Tibial nerve (tissue), 4 donors: ENCODE measurements at places on chromosomes 7 and 10. TPM values are rescaled to one million over a fixed set of nuclear protein-coding genes. Genes with fewer than 3 reads are reported as not detected.

- H3K27ac ChIP-seq = no peak overlapping the region
- no peak for DNase-seq
- H3K4me1 ChIP-seq = no peaks in the 10 kb centered on the region
Observed at GRCh38 chr10:1467334-1468076, 269.8 kb downstream of the ADARB2 start.

GRCh38 chr7:79452495-79453265 lies 787 bp downstream of the MAGI2 start:
- H3K4me1 ChIP-seq = peaks cover 3% of the 10 kb centered on the region
- H3K36me3 ChIP-seq = no peaks in the 10 kb centered on the region
- peak overlapping the region; percentile 83 for H3K4me3 ChIP-seq
- H3K27me3 ChIP-seq = no peaks in the 10 kb centered on the region
- peak overlapping the region; percentile 83 for H3K27ac ChIP-seq
- no peak for DNase-seq

GRCh38 chr7:124643311-124643811 lies 122.2 kb downstream of the GPR37 start:
- H3K36me3 ChIP-seq = no peaks in the 10 kb centered on the region
- DNase-seq = no peak
- H3K27ac ChIP-seq = no peak overlapping the region
- no peaks in the 10 kb centered on the region for H3K4me1 ChIP-seq
- no peaks in the 10 kb centered on the region for H3K27me3 ChIP-seq

- H3K27me3 ChIP-seq = no peaks in the 10 kb centered on the region
- no peaks in the 10 kb centered on the region for H3K36me3 ChIP-seq
- H3K4me1 ChIP-seq = no peaks in the 10 kb centered on the region
- no peak overlapping the region for H3K4me3 ChIP-seq
- H3K27ac ChIP-seq = no peak overlapping the region
Observed at GRCh38 chr10:67924136-67924535, 39.7 kb downstream of the SIRT1 start.

GRCh38 chr7:147022056-147022455 lies 905.5 kb downstream of the CNTNAP2 start:
- no peaks in the 10 kb centered on the region for H3K36me3 ChIP-seq
- H3K4me3 ChIP-seq = no peak overlapping the region
- no peak for DNase-seq
- H3K4me1 ChIP-seq = no peaks in the 10 kb centered on the region
- H3K27ac ChIP-seq = no peak overlapping the region

DNA sequence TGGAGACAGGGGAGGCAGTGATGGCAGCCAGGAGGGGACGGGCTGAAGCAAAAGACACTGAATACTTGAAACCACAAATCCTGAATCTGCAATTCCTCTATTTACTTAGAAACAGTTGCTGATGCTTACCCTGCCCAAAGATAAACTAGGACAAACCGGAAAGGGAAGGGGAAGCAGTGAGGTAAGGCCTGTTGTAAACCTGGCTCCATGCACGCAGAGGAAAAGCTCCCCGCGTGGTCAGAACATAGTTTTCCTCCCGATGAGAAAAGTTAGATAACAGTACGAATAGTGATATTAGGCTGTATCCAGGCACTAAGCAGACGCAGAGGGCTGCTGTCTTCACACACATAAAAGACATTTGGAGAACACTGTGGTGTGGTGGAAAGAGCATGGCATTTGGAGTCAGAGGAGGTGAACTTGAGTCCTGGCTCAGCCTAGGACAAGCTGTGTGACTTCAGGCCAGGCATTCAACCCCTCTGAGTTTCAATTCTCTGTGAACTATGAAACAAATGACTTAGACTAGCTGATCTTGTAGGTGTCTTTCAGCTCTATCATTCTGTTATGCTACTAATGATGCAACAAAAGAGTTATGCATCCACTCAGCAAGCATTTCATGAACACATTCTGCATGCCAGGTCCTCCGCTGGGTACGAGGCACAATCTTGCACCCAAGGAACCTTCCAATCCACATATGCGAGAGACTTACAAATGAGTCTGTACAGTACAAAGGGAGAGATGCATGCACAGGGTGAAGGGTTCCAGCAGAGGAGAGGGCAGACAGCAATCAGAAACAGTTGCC lies 80.9 kb downstream of the SORBS1 start:
- DNase-seq = peak; percentile 37
- peak overlapping the region; percentile 92 for H3K27ac ChIP-seq
- no peaks in the 10 kb centered on the region for H3K36me3 ChIP-seq
- H3K4me3 ChIP-seq = peak overlapping the region; percentile 6
- H3K4me1 ChIP-seq = peaks cover 60% of the 10 kb centered on the region

DNA sequence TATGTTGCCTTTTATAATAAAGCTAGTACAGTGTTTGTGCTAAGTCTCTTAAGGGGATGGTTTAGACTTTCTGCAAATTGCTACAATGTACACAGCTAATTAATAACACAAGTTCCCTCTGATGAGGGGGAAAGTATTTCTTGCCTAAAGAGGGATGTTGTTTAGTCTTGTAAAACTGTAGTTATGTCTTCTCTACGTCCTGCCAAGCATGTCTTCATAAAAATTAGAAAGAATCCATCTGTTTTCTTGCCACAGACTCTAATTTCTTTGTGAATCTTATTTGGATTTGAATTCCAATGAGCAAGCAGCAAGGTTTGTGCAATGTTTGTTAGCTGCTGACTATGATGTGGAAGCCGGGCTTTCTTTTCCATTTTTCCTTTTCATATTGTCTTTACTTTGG lies 28.2 kb downstream of the ADARB2 start:
- no peaks in the 10 kb centered on the region for H3K36me3 ChIP-seq
- no peak for DNase-seq
- H3K4me1 ChIP-seq = no peaks in the 10 kb centered on the region
- no peaks in the 10 kb centered on the region for H3K27me3 ChIP-seq

GRCh38 chr10:1403508-1404322 lies 333.6 kb downstream of the ADARB2 start:
- H3K27ac ChIP-seq = no peak overlapping the region
- no peaks in the 10 kb centered on the region for H3K4me1 ChIP-seq
- no peaks in the 10 kb centered on the region for H3K27me3 ChIP-seq
- H3K36me3 ChIP-seq = no peaks in the 10 kb centered on the region
- no peak overlapping the region for H3K4me3 ChIP-seq

DNA sequence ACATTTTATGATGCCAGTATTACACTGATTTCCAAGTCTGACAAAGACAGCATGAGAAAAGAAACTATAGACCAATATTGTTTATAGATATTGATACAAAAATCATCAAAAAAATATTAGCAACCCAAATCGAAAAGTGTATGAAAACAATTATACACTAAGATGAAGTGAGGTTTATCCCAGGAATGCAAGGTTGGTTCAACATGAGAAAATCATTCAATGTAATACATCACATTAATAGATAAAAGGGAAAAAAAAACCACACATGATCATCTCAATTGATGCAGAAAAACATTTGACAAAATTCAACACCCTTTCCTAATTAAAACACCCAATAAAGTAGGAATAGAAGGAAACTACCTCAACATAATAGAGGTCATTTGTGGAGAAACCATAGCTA lies 153.9 kb downstream of the DNAJC1 start:
- H3K27me3 ChIP-seq = no peaks in the 10 kb centered on the region
- no peaks in the 10 kb centered on the region for H3K36me3 ChIP-seq
- no peak for DNase-seq
- no peak overlapping the region for H3K4me3 ChIP-seq
- H3K27ac ChIP-seq = no peak overlapping the region
- H3K4me1 ChIP-seq = no peaks in the 10 kb centered on the region

DNA sequence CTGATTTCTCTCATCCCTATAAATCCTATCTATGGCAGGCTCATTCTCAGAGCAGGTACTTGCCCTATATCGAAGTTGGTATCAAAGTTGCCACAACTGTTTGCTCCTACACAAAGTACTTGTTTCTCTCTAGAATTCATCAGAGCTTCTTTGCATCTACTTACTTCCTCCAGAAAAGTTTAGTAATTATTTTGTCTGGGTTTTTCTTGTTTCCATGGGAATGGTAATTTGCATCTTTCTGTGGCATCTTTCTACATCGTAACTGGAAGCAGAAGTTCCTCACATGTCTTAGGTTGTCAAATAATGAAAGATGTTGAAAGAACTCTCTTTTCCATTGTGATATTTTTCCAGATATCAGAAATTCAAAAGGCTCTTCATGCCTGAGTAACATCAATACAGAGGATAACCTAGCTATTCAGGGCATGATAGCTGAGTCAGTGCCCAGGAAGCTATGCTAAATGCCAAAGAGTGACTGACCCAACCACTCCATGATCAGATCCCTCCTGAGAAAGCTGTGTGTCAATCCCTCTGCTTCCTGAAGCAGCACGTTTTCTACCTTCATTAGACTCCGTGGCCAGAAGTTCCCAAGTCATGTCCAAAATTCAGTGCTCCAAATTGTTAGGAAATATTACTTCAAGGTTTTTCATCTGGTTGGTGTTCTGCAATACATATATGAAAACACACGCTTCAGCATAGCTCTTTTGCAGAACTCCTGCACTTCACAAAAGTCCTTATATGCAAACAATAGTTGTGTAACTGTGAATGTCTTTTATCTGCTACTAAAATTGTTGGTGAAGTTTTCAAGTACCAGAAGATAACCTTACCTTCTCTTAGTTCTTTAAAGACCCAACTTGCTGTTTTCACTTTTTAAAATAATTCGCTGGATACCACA lies 216.5 kb downstream of the VTI1A start:
- H3K4me1 ChIP-seq = no peaks in the 10 kb centered on the region
- no peaks in the 10 kb centered on the region for H3K27me3 ChIP-seq
- peaks cover 11% of the 10 kb centered on the region for H3K36me3 ChIP-seq
- no peak for DNase-seq
- no peak overlapping the region for H3K27ac ChIP-seq

DNA sequence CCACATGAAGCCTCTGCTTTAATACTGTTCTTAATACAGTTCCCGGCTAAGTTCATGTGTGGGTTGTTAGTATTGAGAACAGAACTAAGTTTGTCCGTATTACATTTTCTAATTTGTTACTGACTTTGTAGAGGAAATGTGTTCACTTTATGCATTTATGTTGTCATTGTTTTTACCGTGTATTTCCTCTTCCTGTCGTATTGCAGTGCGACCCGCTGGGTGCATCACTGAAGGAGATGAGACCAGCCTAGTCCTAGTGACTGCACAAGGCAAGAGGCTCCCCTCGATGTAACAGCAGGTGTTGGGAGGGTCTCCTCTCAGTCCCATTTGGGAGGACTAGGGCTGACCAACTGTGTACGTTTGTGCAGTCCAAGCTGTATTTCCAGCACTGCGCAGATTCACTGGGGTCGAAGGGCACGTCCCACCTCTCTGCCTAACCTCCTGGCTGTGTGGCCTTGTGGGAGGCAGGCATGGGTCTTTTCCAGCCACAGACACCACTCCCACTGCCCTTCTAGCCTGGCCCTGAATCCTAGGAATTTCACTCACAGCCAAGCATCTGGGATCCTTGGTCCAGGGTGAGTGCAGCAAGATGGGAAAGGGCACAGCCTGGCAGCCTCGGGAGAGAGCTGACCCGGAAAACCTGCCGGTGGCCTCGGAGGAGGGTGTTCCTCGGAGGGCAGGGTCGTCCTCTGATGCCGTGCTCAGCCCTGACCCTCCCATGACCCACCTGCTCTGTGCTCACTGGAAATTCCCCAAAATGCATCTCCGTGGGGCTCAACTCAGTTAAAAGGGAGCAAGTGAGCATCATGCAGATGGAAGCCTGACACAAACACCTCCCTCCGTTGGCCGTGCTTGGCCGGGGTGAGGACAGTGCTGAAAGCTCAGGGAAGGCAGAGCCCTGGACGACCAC lies 63.9 kb upstream of the FAM20C start:
- H3K4me3 ChIP-seq = no peak overlapping the region
- H3K36me3 ChIP-seq = no peaks in the 10 kb centered on the region
- peaks cover 55% of the 10 kb centered on the region for H3K4me1 ChIP-seq
- H3K27ac ChIP-seq = no peak overlapping the region
- DNase-seq = no peak

DNA sequence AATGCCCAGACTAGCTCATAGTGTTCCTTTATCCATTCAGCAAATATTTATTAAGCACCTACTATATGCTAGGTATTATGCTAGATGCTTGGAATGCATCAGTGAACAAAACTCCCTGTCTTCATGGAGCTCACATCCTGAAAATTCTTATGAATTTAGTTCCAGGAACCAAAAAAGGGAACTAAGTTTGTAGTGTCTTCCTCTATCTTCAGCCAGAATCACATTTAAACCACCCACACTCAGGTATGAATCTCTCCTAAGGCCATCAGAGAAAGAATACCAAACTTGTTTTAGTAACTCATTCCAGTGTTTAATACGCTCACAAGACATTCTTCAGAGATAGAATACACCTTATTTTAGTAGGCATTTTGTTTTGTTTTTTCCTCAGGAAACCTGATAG lies 10.1 kb upstream of the EGR2 start:
- DNase-seq = no peak
- H3K27me3 ChIP-seq = no peaks in the 10 kb centered on the region
- no peaks in the 10 kb centered on the region for H3K4me1 ChIP-seq

DNA sequence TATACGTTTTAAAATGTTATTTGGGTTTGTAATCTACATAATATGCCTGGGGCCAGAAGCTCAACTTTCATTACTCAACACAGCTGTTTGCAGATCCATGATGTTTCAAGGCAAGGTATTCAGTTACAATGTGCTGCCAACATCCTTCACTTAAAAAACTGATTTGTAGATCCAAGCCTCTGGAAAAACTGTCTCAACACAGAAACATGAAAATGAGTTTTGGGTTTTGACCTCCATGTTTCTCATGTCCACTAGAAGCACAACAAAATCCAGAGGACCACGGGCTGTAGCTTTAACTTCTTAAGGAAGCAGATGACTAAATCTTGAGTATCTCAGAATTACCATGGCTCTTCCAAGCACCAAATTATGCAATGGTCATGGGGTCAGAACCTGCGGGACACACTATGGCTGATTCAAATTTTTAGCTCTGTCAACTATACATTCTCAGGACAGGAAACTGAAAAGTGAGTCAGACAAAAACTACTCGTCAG lies 247.1 kb upstream of the GRB10 start:
- H3K27ac ChIP-seq = no peak overlapping the region
- H3K4me3 ChIP-seq = no peak overlapping the region
- no peak for DNase-seq
- H3K27me3 ChIP-seq = no peaks in the 10 kb centered on the region
- peaks cover 37% of the 10 kb centered on the region for H3K36me3 ChIP-seq
- H3K4me1 ChIP-seq = no peaks in the 10 kb centered on the region

Gene ZPBP
- total RNA-seq = not detected

Gene RAMP3
- total RNA-seq = 117 TPM

Gene INHBA
- 19.7 TPM for total RNA-seq

Gene CARD11
- total RNA-seq = 2.0 TPM

Gene CUZD1
- total RNA-seq = not detected

Gene WEE2
- not detected for total RNA-seq

Gene ENKUR
- not detected for total RNA-seq

Gene ENTPD1
- total RNA-seq = 12.6 TPM

Gene TYW1
- 32.7 TPM for total RNA-seq
